ENCODE measurements at places on chromosomes 12 and 14. TPM values are rescaled to one million over a fixed set of nuclear protein-coding genes. Genes with fewer than 3 reads are reported as not detected.
A peak's percentile ranks its signal among the peaks of the same experiment; 100 is the strongest.

GRCh38 chr14:62939970-62940369 is 105.3 kb downstream of the KCNH5 start:
- no peak overlapping the region for H3K4me3 ChIP-seq
- no peaks in the 10 kb centered on the region for H3K36me3 ChIP-seq
- no peak for DNase-seq
- H3K4me1 ChIP-seq: no peaks in the 10 kb centered on the region

DNA sequence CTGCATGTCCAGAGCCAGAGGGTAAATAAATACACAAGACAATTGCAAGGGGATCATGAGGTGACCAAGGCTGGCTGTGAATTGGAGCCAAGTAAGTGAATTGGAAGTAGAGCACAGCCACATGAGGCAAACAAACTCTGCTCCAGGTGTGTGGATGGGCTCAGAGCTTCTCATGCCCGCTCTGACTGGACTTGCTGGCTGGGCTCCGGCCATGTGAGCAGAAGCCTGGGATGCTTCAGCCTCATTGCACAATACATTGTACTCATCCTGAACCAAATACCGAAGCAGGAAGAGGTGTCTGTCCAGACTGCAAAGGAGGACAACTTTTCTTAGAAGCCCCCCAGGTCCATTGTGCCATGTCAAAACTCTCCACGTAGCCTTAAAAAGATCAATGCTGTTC is 193.0 kb downstream of the TTC8 start:
- no peaks in the 10 kb centered on the region for H3K27me3 ChIP-seq
- no peaks in the 10 kb centered on the region for H3K4me1 ChIP-seq
- H3K4me3 ChIP-seq: no peak overlapping the region
- no peak overlapping the region for H3K27ac ChIP-seq
- H3K36me3 ChIP-seq: no peaks in the 10 kb centered on the region
- no peak for DNase-seq

DNA sequence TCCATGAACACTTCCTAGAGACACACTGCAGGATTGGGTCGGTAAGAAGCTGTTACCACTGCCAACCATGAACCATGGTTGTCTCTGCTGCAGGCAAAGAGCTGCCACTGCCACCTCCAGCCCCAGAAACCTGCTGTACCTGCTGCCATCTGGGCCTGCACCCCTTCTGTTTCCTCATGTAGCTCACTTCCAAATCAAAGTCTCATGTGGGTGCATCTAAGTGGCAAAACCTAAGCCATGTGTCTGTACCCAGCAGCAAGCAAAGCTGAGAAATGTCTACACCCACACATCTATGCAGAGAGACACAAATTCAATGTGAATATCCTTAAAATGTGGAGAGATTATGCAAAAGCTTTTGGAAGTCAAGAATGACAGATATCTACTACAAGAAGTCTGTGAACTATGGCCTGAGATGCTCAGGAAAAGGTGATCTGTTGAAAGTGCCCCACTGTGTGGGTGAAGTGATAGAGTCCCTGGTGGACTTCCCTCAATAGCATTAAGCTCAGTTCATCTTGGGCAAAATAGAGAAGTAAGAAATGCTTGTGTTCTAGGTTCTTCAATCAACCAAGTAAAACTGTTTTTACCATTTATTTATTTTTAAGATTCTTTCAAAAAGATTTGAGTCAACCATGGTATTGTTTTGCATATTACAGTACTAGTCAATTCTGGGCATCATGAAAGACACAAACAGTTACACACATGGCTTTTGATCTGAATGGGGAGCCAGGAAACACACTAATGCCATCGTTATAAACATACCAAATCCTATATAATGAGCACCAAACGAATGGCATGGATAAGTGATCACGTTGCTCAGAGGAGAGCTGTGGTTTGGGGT is 64.4 kb downstream of the FOS start:
- H3K36me3 ChIP-seq: no peaks in the 10 kb centered on the region
- no peak overlapping the region for H3K27ac ChIP-seq
- no peak for DNase-seq
- peaks cover 31% of the 10 kb centered on the region for H3K4me1 ChIP-seq

DNA sequence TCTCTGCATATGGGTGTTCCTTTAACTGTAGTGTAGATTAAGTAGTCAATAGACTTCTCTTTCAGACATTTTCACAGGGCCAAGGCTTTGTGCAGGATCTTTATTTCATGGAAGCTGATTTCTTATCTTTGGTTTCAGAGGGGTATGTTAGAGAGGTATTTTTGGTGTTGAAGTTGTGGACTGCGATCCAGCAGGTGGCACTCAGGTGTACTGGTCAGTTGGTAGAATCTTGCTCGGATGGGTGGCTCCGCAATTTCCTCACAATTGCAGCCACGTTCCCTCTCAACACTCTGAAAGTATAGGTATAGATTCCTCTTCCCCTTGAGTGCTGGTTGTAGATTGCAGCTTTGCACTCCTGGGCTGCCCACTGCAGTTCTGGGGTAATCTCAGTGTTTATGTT is 44.3 kb downstream of the OSBPL8 start:
- H3K36me3 ChIP-seq: no peaks in the 10 kb centered on the region
- H3K4me3 ChIP-seq: no peak overlapping the region
- no peak overlapping the region for H3K27ac ChIP-seq
- H3K4me1 ChIP-seq: no peaks in the 10 kb centered on the region
- H3K27me3 ChIP-seq: no peaks in the 10 kb centered on the region

DNA sequence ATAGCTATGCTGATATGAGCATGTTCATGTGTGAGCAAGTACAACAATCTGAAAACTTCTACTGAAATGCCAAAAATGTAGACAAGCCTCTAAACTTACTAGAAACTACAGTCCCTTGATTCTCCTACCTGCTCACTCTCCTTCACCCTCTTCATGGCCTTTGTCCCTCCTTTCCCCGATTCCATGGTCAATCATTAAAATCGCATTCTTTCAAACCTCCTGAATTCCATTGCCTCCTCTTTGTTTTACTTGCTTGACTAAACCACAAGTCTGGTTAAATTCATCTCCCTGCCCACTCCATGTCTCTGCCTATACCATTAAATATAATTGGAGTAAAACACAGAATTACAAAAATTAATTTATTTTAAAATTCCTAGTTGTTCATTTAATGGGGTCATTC is 33.0 kb upstream of the SSTR1 start:
- H3K27ac ChIP-seq: no peak overlapping the region
- no peaks in the 10 kb centered on the region for H3K36me3 ChIP-seq
- no peak overlapping the region for H3K4me3 ChIP-seq
- no peaks in the 10 kb centered on the region for H3K27me3 ChIP-seq
- no peaks in the 10 kb centered on the region for H3K4me1 ChIP-seq

GRCh38 chr12:19978193-19978592 is 390.1 kb upstream of the PDE3A start:
- DNase-seq: no peak
- H3K27me3 ChIP-seq: no peaks in the 10 kb centered on the region
- no peaks in the 10 kb centered on the region for H3K4me1 ChIP-seq
- no peak overlapping the region for H3K27ac ChIP-seq
- H3K36me3 ChIP-seq: no peaks in the 10 kb centered on the region
- no peak overlapping the region for H3K4me3 ChIP-seq

TGM1 gene
- total RNA-seq: 0.52 TPM

DNA sequence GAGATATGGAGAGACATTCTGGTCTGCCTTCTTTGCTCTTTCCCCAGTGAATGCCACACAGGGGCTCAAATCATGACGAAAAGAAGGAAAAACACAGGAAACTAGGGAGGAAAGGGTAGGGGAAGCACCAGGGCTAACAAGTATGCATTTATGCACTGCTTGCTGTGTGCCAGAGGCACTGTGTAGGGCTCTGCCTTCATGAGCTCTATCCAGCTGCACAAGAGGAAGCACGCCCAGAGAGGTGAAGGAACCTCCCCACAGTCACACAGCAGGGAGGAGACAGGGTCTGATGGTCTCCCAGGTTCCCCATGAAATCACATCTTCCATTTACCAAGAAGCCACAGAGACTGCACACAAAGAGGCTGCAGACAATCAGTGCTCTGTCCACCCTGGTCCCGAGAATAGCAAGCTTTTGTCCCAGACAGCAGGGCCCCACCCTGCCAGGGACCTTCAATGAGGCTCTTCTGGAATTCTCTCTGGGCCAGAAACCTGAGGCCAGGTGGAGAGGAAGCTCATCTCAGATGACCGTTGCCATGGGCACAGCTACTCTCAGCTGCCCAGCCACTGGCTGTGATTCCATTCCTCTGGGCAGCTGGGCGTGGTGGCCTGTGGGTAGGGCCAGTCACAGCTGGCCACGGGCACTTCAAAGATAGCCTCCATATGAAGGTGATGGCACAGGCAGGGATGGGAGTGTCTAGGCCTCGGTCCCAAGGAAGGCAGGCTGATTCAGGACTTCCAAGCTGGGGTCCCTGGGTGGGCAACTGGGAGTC is 7.3 kb upstream of the TRPV4 start:
- DNase-seq: no peak
- no peaks in the 10 kb centered on the region for H3K36me3 ChIP-seq
- no peak overlapping the region for H3K4me3 ChIP-seq
- no peak overlapping the region for H3K27ac ChIP-seq
- peaks cover 6% of the 10 kb centered on the region for H3K27me3 ChIP-seq

DNA sequence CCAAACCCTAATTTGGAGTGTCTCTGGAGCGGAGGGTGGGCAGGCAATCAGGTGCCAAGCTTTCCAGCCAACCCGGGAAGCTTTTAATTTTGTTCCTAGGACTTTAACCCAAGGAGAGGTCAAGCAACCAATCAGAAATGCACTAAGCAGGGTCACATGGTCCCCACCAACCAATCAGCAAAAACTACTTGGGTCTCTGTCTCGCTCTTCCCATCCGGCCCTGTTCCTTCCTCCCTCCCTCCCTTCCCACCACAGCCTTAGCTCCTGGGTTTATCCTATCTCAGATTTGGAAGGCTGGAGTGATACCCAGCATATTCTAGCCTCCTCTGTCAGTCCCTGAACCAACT is 7.3 kb downstream of the HOXC5 start:
- H3K4me1 ChIP-seq: peaks cover 21% of the 10 kb centered on the region
- H3K36me3 ChIP-seq: no peaks in the 10 kb centered on the region
- no peaks in the 10 kb centered on the region for H3K27me3 ChIP-seq

KRT79 gene
- total RNA-seq: not detected

GRCh38 chr12:23488130-23488529 is 461.3 kb downstream of the SOX5 start:
- H3K27me3 ChIP-seq: no peaks in the 10 kb centered on the region
- no peaks in the 10 kb centered on the region for H3K4me1 ChIP-seq
- no peaks in the 10 kb centered on the region for H3K36me3 ChIP-seq
- no peak for DNase-seq

DNA sequence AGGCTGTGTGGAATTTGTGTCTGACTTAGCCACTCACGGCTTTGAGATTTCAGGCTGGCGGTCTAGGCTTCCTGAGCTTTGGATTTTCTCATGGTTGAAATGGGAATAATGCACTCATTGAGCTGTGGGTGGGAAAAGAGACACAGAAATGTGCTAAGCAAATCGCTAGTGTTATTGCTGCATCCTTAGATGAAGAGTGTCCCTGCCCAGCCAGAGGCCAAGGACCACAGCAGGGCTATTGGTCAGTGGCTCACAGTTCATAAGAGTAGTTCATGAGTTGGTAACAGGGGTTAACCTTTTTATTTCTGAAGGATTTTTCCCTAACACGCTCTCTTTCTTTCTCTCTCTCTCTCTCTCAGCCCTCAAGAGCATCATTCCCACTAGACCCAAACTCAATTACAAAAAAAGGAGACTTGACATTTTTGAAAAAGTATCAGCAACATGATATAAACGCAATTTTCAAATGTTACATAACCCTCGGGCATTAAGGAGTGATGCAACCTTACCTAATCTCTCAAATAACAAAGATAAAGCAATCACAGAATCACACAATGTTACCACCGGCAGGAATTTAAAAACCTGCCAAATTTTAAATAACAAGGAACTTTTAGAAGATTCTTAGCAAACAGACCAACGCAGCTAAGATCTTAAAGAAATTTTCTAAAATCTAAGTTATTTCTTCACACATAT is 36.7 kb upstream of the RMST start:
- H3K36me3 ChIP-seq: no peaks in the 10 kb centered on the region
- H3K4me3 ChIP-seq: no peak overlapping the region
- no peaks in the 10 kb centered on the region for H3K4me1 ChIP-seq
- no peaks in the 10 kb centered on the region for H3K27me3 ChIP-seq
- DNase-seq: no peak

GRCh38 chr12:50690925-50691324 is 73.0 kb upstream of the ATF1 start:
- no peaks in the 10 kb centered on the region for H3K4me1 ChIP-seq
- H3K27ac ChIP-seq: no peak overlapping the region

- DNase-seq: no peak
- no peaks in the 10 kb centered on the region for H3K27me3 ChIP-seq
- H3K36me3 ChIP-seq: no peaks in the 10 kb centered on the region
- no peak overlapping the region for H3K27ac ChIP-seq
Observed at GRCh38 chr14:64692189-64692985, 11.8 kb upstream of the PLEKHG3 start.

- DNase-seq: no peak
- H3K27ac ChIP-seq: no peak overlapping the region
- H3K36me3 ChIP-seq: peaks cover 29% of the 10 kb centered on the region
- H3K4me3 ChIP-seq: no peak overlapping the region
- peaks cover 10% of the 10 kb centered on the region for H3K4me1 ChIP-seq
Observed at GRCh38 chr12:14454098-14454907, 88.8 kb downstream of the ATF7IP start.

PROX2 gene
- not detected for total RNA-seq

DNA sequence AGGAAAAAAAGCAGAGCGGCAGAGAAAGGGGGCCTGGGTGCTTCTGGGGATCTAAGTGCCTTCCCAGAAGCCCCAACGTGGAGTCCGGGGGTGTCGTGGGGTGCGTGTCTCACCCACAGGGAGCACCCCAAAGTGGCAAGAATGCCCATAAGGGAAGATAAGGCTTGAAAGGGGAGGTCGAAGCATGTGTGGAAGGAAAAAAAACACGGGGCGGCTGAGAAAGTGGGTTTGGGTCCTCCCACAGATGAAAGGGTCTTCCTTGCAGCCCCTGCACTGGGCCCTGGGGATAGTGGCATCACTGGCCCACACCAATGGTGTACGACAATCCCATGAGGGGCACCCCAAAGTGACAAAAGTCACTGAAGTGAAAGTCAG is 275.5 kb downstream of the ALG10 start:
- H3K36me3 ChIP-seq: no peaks in the 10 kb centered on the region
- H3K27me3 ChIP-seq: no peaks in the 10 kb centered on the region
- DNase-seq: no peak
- H3K27ac ChIP-seq: no peak overlapping the region

- no peak for DNase-seq
- H3K36me3 ChIP-seq: peaks cover 6% of the 10 kb centered on the region
- H3K4me3 ChIP-seq: no peak overlapping the region
- peaks cover 9% of the 10 kb centered on the region for H3K4me1 ChIP-seq
- H3K27ac ChIP-seq: no peak overlapping the region
Observed at GRCh38 chr14:55562135-55562534, 17.9 kb upstream of the KTN1 start.

- no peaks in the 10 kb centered on the region for H3K4me1 ChIP-seq
- H3K27ac ChIP-seq: no peak overlapping the region
- H3K4me3 ChIP-seq: no peak overlapping the region
- H3K36me3 ChIP-seq: no peaks in the 10 kb centered on the region
Observed at GRCh38 chr14:59754256-59754655, 116.3 kb downstream of the RTN1 start.

TRAFD1 gene
- 27.8 TPM for total RNA-seq

GRCh38 chr12:82475211-82475610 is 116.9 kb downstream of the METTL25 start:
- no peak overlapping the region for H3K27ac ChIP-seq
- no peaks in the 10 kb centered on the region for H3K27me3 ChIP-seq
- H3K36me3 ChIP-seq: peaks cover 17% of the 10 kb centered on the region
- no peak overlapping the region for H3K4me3 ChIP-seq

VSX2 gene
- total RNA-seq: not detected

GRCh38 chr14:100879194-100879593 is 24.3 kb downstream of the RTL1 start:
- H3K27ac ChIP-seq: no peak overlapping the region
- H3K4me1 ChIP-seq: no peaks in the 10 kb centered on the region
- H3K27me3 ChIP-seq: peaks cover 50% of the 10 kb centered on the region

- H3K27ac ChIP-seq: peak overlapping the region; percentile 84
- peaks cover 27% of the 10 kb centered on the region for H3K36me3 ChIP-seq
- peaks cover 43% of the 10 kb centered on the region for H3K4me1 ChIP-seq
- DNase-seq: no peak
Observed at GRCh38 chr12:109098183-109098604, 797 bp downstream of the UNG start.

Data from esophagus muscularis mucosa (tissue), 4 donors.